ENCODE measurements at places on chromosomes 6 and 20.
A peak's percentile ranks its signal among the peaks of the same experiment; 100 is the strongest.

DNA sequence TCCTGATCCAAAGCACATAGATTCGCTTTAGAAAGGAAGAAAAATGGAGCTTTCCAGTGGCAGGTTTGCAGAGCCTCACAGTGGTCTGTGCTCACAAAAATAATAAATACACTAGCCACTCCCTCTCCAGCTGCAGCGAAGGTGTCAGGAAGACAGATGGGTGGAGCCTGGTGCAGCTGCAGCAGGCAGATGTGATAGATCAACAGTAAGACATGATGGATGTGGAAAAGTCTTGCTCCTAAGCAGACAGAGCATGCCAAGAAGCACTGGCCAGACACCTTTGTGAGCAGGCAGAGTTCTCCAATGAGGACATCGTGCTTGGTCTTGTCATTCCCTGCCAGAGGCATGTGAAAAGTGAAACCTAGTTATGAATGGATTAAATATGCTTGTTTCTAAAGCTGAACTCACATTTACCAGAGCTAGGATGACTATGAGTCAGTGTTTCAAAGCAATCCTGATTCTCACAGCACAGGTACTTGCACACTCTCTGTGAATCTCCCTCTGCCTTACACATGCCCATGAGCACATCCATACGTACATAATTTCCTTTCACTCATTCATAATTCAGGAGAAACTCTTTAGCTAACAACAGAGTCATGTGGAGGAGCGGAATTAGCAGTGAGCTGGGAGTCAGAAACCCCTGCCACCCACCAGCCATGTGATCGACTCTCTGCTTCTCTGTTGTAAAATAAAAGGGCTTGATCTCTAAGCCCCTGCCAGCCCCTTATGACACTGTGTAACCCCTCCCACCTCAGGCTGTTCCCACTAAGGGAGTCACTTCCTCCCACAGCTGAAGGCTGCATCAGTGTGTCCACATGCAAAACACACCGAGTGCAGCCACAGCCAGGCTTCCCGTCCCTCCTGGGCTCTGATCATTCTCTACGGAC, 111.2 kb downstream of the SCML4 start:
- peak; percentile 45 for DNase-seq

GRCh38 chr6:23656255-23657194, 469.5 kb upstream of the NRSN1 start:
- DNase-seq, result peak; percentile 32

DNA sequence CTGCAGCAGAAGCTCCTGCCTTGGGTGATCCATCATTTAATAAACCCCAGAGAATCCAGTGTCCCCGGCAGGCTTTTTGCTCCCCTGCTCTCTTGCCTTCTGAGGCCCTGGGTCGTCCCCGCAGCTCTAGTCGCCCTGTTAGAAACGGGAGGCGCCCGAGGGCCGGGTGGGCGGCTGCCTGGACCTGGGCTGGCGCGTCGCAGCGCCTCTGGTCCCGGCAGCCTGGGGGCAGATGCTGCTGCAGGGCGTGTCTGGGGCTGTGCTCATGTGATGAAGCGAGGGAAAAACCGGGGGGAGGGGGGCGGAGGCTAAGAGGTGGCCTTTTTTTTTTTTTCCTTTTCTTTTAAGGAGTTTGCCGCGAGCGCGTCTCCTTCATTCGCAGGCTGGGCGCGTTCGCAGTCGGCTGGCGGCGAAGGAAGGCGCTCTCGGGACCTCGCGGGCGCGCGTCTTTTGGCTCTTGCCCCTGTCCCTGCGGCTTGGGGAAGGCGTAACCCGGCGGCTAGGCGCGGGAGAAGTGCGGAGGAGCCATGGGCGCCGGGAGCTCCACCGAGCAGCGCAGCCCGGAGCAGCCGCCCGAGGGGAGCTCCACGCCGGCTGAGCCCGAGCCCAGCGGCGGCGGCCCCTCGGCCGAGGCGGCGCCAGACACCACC, 394 bp downstream of the AKAP12 start:
- DNase-seq, result peak; percentile 83

GRCh38 chr6:64217721-64218620, 582.4 kb downstream of the PHF3 start:
- peak; percentile 79 for DNase-seq

DNA sequence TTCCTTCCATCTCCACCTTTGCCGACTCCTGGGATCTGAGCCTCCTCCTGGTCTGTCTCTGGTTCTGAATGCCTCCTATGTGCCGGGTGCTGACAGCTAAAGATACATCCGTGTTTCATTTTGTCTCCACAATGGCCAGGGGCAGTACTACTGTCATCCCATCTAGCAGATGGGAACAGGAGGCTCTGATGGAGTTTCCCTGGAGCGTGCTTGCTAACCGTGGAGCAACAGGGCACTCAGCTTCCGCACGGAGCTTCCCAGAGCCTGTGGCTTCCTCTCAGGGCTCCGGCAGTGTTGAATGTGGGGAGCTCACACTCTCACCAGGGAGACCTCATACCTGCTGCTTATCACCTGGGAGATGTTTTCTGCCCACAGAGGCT, 11.9 kb upstream of the NPBWR2 start:
- DNase-seq, result no peak

DNA sequence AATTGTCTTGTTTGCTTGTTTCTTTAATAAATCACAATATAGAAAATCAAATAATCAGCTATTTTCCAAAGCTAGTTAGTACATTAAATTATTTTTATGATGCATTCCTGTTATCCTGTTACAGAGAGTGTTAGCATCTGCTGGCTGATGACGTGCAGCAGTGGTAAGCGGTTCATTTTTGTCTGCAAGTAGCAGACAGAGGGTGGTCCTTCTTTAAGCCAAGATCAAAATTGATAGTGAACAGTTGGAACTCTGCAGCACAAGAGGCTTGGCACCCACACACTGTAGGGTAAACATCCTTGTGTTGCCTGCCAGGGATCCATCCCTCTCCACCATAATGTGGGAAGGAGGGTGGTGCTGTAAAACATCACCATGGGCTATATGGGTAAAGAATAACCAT, 158.3 kb downstream of the FRK start:
- DNase-seq, result peak; percentile 17

DNA sequence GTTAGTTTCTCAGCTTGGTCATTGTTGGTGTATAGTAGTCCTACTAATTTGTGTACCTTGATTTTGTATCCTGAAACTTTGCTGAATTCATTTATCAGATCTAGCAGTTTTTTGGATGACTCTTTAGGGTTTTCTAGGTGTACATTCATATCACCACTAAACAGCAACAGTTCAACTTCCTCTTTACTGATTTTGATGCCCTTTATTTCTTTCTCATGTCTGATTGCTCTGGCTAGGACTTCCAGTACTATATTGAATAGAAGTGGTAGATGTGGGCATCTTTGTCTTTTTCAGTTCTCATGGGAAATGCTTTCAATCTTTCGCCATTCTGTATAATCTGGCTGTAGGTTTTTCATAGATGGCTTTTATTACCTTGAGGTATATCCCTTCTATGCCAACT, 61.3 kb upstream of the HEY2 start:
- DNase-seq, result no peak

DNA sequence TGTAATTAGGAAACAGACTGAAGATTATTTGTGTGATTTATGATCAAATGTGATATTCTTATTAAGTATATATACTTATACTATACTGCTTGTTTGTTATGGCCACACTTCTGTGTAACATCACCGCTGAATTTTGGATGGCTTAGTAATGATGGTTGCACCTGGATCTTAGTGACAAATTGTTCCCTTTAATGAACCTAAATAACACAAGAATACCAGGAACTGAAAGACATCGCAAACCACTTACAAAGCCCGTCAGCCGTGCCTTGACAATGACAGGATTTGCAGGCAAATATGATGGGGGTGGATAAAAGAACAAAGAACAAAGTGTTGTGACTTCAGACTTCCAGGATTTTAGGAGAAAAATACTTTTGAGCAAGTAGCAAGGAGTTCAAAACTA, 67.1 kb downstream of the LAMP5 start:
- DNase-seq, result no peak

DNA sequence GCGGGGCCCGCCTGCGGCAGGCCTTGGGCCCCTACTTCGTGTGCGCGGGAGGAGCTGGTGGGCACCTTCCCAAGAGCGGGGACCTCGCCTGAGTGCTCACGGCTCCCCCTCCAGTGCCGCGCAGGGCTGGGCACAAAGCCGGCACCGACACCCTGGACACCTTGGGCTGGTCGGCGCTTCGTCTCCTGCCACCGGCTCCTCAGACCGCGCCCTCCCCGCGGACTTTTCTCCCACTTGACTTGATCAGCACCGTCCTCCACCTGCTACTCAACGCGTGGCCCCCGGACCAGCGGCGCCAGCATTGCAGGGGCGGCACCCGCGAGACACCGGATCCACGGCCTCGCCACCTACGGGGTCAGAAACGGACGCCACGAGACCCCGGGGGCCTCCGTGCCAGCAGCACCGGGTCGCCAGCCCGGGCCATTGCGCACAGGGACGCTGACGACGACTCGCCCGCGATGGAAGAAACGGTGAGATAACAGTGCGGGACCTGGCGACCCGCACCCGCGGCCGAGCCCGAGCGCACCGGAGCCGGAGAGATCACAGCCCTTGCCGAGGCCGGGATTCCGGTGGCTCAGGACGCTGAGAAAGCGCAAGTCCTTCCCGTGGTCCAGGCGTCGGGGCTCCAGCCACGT, 154.2 kb downstream of the DLL1 start:
- no peak for DNase-seq

GRCh38 chr6:35341557-35341956, 801 bp upstream of the PPARD start:
- no peak for DNase-seq

DNA sequence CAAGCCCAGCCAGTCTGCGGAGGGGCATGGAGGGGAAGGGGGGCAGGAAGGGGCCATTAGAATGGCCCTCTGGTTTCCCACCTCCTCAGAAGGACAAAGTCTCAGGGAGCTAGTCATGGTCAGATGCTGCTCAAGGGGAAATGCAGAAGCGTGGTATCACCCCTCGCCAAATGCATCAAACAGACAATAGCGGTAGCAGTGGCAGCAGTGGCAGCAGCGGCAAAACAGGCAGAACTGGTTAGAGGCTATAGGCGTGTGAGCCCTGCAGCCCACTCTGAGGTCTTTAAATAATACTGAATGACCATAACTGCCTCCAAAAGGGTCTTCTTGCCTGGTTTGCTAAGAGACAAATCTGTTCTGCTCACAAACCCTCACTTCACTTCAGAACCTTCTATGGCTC, 186.7 kb downstream of the TFAP2C start:
- DNase-seq, result no peak

DNA sequence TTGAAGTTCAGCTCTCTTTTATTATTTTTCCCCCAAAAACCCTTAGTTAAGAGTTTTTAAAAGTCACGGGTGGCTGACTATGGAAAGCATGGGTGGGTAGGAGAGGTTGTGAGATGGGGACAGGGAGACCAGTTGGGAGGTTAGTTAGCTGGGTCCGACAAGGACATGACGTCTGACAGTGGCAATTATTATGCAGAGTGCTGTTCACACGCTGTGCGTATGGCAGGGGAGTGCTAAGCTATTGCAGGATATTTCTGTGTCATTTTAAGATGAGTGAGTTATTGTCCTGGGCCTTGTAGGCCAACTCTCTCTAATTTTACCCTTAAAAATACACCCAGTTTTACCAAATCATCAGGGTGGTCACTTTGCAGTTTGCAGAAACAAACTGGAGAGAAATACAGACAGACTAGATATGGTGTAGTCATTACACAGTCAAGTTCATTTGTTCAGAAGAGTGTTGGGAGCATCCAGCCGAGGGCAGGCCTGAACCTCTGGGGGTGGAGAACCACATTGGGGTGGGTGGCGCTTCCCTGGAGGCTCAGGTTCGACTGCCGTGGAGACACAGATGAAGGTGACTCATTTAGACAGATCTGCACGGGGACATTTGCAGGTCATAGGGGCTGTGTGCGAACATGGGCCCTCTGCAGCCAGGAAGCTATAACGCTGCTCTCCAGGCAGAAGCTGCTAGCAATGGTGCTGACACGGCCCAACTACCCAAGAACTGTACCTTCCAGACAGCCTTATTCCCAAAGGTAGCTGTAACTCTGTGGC, 307.6 kb downstream of the QKI start:
- no peak for DNase-seq

DNA sequence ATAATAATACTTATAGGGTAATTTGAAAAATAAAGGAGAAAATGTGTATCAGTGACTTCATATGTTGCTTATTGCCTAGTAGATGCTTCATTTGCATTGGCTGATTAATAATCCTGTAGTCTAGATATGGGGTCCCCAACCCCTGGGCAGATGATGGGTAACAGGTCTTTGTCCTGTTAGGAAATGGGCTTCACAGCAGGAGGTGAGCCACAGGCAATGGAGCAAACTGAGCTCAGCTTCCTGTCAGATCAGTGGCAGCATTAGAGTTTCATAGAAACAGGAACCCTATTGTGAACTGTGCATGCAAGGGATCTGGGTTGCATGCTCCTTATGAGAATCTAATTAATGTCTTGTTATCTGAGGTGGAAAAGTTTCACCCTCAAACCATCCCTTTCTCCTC, 1049.5 kb upstream of the EPHA7 start:
- DNase-seq, result no peak

DNA sequence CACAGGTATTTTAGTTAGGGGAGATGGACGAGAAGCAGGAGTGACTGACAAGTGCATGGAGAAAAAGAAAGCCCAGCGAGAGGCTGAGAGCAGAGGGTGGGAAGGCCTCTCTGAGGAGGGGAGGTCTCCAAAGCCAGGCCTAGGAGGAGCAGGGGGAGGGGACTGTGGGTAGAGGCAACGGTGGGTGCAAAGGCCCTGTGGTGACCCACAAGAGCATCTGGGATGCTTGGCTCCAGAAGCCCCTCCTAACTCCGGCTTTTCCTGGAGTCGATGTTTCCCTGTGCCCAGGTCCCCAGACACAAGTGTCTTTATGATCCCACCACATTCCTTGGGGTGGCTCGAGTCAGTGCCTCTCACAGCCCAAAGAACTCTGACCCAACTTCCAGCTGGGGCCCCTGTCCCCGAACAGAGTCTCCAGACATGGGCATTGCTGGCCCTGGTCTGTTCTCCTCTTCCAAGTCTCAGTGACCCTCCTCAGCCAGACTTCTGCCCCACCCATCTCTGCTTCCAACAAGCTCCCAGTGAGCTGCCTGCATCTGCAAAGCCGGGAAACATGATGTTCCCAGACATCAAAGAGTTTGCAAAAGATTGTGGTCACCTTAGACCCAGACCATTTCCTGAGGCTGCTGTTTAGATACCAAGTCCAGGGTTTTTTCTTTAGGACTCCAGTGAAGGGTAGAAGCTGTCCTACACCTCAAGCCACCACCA, 11.1 kb upstream of the BMP7 start:
- DNase-seq, result no peak

DNA sequence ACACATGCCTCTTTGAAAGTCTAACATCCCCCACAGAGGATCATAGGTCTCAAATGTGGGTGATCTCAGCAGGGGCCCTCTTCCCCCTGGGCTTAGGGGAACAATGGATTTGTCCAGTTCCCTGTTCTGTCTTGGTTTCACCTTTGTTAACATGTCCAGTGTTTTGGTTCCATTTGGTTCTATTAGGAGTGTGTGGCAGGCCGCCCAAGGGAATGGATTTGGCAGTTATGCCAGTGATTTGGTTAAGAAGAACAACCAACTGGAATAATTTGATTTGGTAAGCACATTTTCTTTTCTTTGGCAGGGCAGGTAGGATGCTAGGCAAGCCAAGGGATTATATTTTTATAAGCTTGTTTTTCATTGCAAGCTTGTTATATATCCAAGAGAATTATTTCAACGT, 28.5 kb upstream of the ENPP1 start:
- no peak for DNase-seq

Measured in fibroblast of skin of abdomen (primary cell).